Urothelium cell line (cell line): ENCODE measurements at places on chromosomes 4 and X.

GRCh38 chr4:57501720-57502119 is 391.5 kb upstream of the IGFBP7 start:
- peak; percentile 88 for DNase-seq

DNA sequence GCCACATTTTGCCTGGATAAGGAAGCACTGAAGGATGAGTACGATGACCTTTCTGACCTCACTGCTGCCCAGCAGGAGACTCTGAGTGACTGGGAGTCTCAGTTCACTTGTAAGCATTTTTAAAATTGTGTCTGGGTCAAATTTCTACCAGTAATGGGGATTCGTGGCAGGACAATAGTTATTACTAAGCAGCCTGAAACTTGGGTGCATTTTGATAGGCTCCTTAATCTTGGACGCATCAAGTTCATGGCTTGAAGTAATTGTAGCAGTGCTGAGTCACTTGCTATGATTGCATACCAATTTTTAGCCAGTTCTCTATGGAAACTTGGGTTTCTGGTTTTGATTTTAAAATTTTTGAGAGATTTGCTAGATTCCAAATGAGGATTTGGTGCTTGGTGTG is 4.3 kb downstream of the PGRMC1 start:
- DNase-seq = no peak

GRCh38 chrX:109704563-109704962 is 28.5 kb downstream of the ACSL4 start:
- DNase-seq = no peak

DNA sequence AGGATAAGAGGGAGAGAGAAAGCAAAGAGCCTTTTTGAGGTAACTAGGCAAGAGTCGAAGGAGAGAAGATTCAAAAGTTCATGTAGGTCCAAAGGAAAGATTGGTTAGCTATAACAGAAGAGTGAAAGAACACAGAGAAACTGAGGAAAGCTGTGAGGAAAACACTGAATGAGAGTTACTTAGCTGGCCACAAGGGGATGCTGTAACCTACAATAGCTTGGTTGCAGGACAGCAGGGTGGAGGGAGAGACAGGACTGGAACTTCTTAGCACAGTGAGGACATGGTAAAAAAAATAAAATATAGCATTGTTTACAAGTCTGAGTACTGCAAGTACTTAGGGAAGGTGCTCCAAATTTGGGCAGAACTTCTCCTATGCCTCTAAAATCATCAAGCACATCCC is 48.3 kb downstream of the RAI2 start:
- no peak for DNase-seq

GRCh38 chrX:107597791-107598190 is 30.5 kb upstream of the PRPS1 start:
- no peak for DNase-seq

DNA sequence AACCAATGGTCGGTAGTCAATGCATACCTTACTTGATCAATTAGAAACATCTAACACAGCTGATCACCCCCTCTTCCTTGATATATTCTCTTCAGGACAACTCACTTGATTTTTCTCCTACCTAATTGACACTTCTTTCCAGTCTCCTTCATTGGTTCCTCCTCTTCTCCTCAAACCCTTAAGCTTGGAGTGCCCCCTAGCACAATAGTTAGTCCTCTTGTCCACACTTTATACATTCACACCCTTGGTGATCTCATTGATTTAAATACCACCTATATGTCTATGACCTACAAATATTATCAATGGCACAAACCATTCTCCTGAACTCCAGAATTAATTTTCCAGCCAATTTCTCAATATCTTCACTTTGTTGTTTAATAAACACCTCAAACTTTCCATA is 724.0 kb downstream of the ADGRL3 start:
- DNase-seq = no peak

- DNase-seq = no peak
These were observed 110.4 kb downstream of the SCD5 start for GRCh38 chr4:82688091-82688795.

DNA sequence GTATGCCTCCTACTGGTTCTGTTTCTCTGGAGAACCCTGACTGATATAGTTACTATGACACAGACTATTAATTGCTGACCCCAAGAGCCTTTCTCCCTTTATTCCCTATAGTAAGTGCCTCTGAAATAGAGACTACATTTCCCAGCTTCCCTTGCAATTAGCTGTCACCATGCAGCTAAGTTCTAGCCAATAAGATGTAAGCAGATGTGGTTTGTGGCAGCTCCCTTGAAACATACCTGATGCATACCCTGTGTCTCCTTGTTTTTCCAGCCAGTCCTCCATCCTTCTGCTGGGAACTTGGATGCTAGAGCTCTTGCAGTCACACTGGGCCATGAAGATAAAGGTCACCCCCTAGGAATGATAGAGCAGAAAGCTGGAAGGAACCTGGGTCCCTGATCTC is 9.7 kb upstream of the TMEM165 start:
- DNase-seq = peak; percentile 31

DNA sequence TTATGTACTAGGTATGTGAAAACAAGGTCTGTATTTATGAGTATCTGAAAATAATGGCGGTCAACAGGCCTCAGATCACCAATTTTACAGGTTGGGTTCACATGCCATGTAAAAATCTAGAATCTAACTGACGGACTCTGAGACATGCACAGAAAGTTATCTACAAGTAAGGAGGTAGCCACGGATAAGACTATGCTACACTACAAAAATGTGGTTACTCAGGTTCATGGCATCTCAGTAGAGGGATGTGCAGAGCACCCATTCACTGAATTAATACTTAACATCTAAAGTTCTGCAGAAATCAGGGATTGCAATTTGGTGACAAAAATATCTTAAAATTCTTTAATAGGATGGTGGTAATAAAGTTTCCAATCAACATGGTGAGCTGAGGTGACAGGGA is 155.9 kb downstream of the APBB2 start:
- DNase-seq = no peak

DNA sequence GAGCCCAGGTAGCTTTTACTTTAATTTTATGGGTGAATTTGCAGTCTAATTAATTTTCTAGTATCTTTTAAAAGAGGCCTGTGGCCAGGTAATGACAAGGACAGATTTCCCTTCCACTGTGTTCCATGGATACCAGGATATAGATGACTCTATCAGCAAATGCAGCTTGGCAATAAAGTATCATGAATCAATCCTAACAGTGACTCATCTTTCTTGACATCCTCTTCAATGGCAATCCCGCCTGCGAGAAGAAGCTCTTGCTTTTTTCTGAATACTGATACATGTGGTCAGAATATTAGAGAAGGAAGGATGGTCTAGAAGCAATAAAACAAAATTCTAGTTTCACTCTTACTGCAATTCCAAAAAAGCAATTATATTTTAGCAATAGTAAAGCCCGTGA is 267.8 kb downstream of the DTHD1 start:
- no peak for DNase-seq

DNA sequence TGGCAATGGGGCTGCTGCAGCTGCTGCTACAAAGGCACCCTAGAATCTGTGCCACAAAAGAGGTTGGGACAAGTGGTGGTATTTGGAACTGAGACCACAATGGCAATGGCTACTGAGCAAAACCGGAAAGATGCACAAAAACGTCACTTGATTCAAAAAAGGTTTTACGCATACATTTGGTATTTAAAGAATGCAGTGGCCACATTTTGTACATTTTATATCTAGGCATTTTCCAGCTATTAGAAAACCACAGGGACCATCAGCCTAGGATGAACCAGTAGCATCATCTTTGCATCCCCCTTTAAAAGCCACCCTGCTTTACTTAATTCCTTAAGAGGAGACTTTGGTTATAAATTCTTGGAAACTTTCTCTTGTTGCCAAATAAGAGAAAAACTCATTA is 104.8 kb upstream of the CXCL13 start:
- DNase-seq = peak; percentile 39

- DNase-seq = no peak
These were observed 221.6 kb upstream of the FTHL17 start for GRCh38 chrX:31293409-31293808.

- DNase-seq = no peak
These were observed 102.5 kb downstream of the FNIP2 start for GRCh38 chr4:158871335-158871724.

GRCh38 chr4:119113033-119113655 is 22.5 kb upstream of the MYOZ2 start:
- DNase-seq = peak; percentile 58

DNA sequence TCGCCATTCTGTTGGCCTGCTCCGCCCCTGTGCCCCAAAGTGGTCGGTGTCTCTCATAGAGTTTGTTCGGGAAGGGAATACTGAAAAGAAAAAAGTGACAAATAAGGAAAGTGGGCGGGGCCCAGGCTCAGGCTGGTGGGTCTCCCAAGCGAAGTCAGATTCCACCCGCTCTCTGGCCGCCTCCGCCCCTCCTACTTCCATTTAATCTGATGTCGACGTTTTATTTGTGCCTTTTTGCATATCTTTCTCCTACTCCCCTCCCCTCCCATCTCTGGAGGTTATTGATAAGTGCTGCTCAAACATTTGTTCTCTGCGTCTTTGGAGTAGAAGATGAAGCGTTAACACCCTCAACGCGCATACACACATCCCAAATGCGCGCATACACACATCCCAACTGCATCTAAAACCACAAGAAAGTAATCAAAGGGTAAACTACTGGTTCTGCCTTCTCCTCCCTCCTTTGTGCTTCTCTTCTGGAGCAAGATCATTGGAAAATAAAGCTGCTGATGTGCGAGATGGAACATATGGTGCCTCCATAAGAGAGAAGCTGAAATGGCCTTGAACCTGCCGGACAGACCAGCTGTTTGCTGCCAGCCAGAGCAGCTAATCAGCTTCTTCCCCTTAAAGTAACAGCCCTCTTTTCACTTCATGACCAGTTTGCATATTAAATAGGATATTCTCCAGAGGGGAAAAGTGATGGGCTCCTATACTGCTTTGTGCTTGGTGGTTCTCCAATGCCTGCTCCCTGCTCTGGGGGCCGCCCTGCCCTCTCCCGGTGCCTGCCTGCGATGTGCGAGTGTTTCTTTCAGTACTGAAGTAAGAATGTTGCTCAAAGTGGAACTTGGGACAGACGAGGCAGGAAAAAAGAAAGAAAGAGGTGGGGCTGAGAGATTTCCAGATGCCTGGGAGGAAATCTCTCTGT is 3.1 kb downstream of the MAMLD1 start:
- DNase-seq = no peak

DNA sequence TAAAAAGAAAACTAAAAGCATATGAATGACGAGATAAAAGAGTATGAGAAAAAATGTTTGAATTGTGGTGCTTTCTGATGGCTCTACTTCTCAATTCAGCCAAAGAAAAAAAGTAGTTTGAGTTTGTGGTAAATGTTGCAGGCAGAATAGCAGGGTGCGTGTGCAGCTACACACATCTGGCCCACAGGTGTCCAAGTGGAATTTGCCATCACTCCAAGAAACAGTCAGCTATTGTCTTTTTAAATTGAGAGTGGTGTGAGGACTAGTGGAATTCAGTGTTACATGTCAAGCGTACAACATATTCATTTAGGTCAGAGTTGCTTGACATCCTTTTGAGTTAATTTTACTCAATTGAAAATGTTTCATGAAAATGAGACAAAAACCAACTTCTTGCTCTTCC is 424.8 kb upstream of the MAD2L1 start:
- DNase-seq = no peak

- DNase-seq = no peak
These were observed 541.3 kb upstream of the TENM3 start for GRCh38 chr4:181701894-181702293.

DNA sequence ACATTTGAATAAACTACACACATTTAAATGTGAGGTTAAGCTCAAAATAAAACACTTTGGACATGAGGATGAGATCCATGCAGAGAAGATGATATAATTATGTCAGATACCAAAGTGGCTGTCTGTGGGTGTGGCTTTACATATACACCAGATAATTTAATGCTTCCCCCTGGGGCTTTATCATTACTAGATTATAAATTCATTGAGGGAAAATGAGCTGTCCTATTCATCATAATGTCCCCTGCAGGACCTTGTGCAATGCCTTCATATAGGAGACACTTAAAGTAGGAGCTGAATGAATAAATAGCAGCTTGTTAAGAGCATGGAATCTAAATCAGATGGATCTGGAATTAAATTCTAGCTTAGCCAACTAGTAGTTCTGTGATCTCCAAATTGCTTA is 49.7 kb downstream of the OTC start:
- no peak for DNase-seq

GRCh38 chrX:23902419-23902818 is 5.3 kb downstream of the APOO start:
- peak; percentile 5 for DNase-seq

- DNase-seq = no peak
These were observed 223.5 kb upstream of the IGFBP7 start for GRCh38 chr4:57333684-57334083.

DNA sequence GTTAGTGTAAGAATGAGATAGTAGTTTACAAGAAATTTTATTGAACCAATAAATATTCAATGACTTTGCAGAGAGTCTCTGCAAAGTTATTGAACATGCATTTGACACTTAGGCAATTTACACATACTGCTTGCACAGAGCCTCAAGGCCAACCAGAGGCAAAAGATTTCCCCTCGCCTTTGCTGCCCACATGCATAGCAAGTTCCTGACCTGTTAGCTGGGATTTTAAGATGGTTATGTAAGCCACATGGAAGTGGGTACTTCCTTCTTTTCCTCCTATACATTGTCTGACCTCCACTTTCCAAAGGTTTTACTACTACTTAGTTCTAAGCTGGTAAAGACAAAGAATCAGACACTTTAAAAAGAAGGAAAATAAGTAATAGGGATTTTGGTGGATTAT is 430.1 kb upstream of the FRG1 start:
- DNase-seq = no peak

- no peak for DNase-seq
These were observed 93.6 kb upstream of the PTPN13 start for GRCh38 chr4:86500527-86500926.

GRCh38 chr4:186485561-186486062 is 69.8 kb downstream of the MTNR1A start:
- peak; percentile 40 for DNase-seq

GRCh38 chr4:25654971-25655963 is at the start of gene SLC34A2:
TSS of gene SLC34A2 (plus strand) at chr4:25655851. CDS start at chr4:25662501, 6,650 bp downstream.
- DNase-seq = no peak

GRCh38 chr4:124262211-124263179 is 450.0 kb downstream of the ANKRD50 start:
- peak; percentile 60 for DNase-seq

DNA sequence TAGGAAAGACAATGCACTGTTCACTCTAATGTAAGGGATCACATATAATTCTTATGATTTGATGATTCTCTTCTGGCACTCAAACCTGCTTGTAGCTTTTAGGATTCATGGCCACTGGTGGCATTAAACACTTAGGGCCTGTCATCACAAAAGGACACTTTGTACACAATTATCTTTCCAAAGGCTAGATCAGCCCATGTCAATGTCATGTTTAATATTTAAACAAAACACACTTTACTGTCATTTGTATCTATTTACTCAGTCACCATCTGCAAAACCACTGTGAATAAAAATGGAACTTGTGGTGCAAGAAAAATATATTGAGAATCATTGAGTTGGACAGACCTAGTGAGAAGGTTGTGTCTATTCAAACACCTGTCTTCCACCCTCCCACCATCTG is 83.6 kb upstream of the TTC29 start:
- no peak for DNase-seq

- no peak for DNase-seq
These were observed 22.2 kb downstream of the XG start for GRCh38 chrX:2774057-2774456.
